ENCODE measurements at places on chromosomes 6 and 20. TPM values are rescaled to one million over a fixed set of nuclear protein-coding genes. Genes with fewer than 3 reads are reported as not detected.

The BPIFB1 gene
- total RNA-seq, result 0.09 TPM

The WTAP gene
- total RNA-seq, result 91.9 TPM

The LIN28B gene
- total RNA-seq, result 82.0 TPM

The OR2H2 gene
- not detected for total RNA-seq

The C2 gene
- total RNA-seq, result 1.3 TPM

The BEND6 gene
- 1.5 TPM for total RNA-seq

The ELMO2 gene
- total RNA-seq, result 35.5 TPM

The XKR7 gene
- total RNA-seq, result 2.3 TPM

The TFAP2C gene
- total RNA-seq, result 23.7 TPM

The KIF25 gene
- total RNA-seq, result 1.1 TPM

The GRIK2 gene
- 6.0 TPM for total RNA-seq

The PTCRA gene
- total RNA-seq, result not detected

The DSP gene
- total RNA-seq, result 77.0 TPM

The OPN5 gene
- total RNA-seq, result not detected

The VSTM2L gene
- total RNA-seq, result 1.9 TPM

The OXT gene
- not detected for total RNA-seq

The DCDC2 gene
- total RNA-seq, result 1.4 TPM

The PBOV1 gene
- total RNA-seq, result not detected

The COL12A1 gene
- 1.4 TPM for total RNA-seq

The CDSN gene
- total RNA-seq, result not detected

The SEMG1 gene
- total RNA-seq, result 2.9 TPM

The GPSM3 gene
- total RNA-seq, result 13.1 TPM

The CITED2 gene
- 63.4 TPM for total RNA-seq

The SLC22A7 gene
- total RNA-seq, result not detected

The CAGE1 gene
- total RNA-seq, result 0.11 TPM

The TCP11 gene
- total RNA-seq, result not detected

The HLA-DRB5 gene
- total RNA-seq, result not detected

The DBNDD2 gene
- 61.1 TPM for total RNA-seq

The PDSS2 gene
- total RNA-seq, result 15.8 TPM

The HEY2 gene
- total RNA-seq, result 10.6 TPM

The OOEP gene
- total RNA-seq, result 0.87 TPM

The CYP39A1 gene
- 1.3 TPM for total RNA-seq

The CEP57L1 gene
- 13.1 TPM for total RNA-seq

The HLA-F gene
- 11.2 TPM for total RNA-seq

The SIRPB2 gene
- not detected for total RNA-seq

The SUMO4 gene
- total RNA-seq, result 0.73 TPM

The STMND1 gene
- total RNA-seq, result not detected

The NHLRC1 gene
- 1.2 TPM for total RNA-seq

The NKX2-4 gene
- total RNA-seq, result 0.11 TPM

The ZDHHC14 gene
- total RNA-seq, result 11.6 TPM

The GPLD1 gene
- 8.4 TPM for total RNA-seq

The MYMX gene
- 7.5 TPM for total RNA-seq

The SLC12A5 gene
- total RNA-seq, result 6.6 TPM
